ENCODE measurements at places on chromosomes 16 and 17.

GRCh38 chr16:16067127-16067526 lies 117.7 kb downstream of the ABCC1 start:
- DNase-seq = no peak

- DNase-seq = no peak
Observed at GRCh38 chr16:8648877-8649276, 25.5 kb upstream of the ABAT start.

GRCh38 chr17:75633486-75634375 lies 497 bp downstream of the SMIM5 start:
- DNase-seq = peak; percentile 51

GRCh38 chr16:526181-527014 lies 1.1 kb upstream of the CAPN15 start:
- no peak for DNase-seq

- no peak for DNase-seq
Observed at GRCh38 chr16:87160701-87161337, 156.4 kb downstream of the C16orf95 start.

DNA sequence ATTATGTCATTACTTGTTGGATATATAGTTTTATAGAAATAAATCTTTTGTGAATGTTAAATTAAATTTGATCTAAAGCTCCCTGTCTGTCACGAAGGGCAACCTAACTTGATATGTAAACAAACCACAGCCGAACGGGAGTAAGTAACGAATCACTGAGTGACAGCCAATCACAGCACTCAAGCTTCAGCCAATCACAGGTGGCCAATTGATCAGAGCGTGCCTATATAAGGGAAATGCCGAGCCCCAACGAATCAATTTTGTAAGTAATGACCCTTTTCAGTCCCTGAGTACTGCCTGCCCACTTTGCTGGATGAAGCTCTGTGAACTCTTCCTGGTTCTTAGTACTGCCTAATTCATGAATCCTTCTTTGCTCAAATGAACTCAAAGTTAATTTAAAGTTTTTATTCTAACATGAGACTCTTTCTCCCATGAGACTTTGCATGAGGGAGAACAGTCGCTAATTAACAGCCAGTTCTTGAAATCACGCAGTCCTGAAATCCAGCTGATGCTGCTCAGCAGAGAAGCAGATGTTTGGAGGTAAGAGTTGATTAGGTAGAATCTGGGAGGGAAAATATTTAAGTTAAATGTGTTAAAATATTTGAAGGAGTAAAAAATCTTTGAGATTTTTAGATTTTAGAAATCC lies 302.2 kb downstream of the CNTNAP4 start:
- DNase-seq = no peak

GRCh38 chr17:74466111-74466827 lies at the start of gene CD300A:
TSS of gene CD300A (plus strand) at chr17:74466634. CDS start at chr17:74466704, 70 bp downstream.
- no peak for DNase-seq

GRCh38 chr16:87367529-87367928 lies 16.0 kb downstream of the FBXO31 start:
- no peak for DNase-seq

- DNase-seq = peak; percentile 89
Observed at GRCh38 chr17:64025732-64026294, 5.4 kb upstream of the ICAM2 start.

DNA sequence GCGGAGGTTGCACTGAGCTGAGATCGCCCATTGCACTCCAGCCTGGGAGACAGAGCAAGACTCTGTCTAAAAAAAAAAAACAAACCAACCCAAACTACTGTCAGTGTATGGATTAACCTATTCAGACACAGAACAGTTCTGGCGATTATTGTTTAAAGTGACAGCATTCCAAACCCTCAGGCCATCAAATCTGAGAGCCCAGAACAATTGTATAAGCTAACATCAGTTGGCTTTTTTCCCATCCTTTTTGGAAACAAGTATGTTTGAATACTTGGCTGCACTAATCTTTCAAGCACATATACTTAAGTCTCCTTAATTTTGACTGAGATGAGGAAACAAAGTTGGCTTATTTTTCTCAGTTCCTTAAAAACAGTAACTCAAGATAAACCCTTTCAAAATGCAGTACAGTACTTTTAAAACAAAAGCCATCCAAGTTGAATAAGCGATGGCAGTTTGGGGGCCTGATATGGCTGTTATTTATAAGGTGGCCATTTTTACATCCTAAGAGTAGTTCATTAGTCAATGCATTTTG lies 1.4 kb downstream of the ZSWIM7 start:
- DNase-seq = no peak

- no peak for DNase-seq
Observed at GRCh38 chr16:54792811-54793210, 137.9 kb upstream of the IRX5 start.

DNA sequence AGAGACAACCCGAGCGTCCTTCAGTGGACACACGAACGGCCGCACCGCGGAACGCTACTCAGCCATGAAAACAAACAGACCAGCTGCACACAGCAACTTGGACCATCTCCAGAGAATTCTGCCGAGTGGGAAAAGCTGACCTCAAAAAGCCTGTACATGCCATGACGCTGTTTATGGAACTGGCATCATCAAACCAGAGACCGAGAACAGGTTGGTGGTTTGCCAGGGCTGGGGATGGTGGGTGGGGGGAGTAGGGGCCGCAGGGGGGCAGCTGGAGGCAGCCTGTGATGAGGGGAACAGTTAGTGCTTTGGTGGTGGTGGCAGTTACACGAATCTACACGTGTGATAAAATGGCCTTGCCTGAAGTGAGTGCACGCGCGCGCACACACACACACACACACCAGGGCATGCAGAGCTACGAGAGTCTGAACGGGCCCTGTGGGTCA lies 169.8 kb downstream of the LAT start:
- no peak for DNase-seq

DNA sequence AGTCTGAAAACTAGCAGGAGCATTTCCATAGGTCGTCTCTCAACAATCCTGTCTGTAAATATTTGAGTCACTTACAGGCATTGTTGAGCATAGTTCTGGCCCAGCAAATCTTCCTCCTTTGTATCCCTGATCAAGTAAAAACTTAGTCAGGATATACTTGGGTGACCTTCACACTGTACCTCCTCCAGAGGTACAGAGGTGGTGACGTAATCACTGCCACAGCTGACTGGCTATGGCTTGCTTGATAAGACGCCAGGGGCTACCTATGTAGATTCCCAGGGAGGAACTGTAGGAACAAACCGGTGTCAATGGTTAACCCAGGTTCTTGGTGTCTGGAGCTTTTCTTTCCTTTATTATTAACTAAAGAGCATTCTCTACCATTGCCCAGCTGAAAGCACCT lies at the start of gene KCNJ16:
Gene KCNJ16, plus strand, starts transcription at position 270 of the 400 bp plus-strand sequence. CDS start 56,863 bp downstream, outside the sequence.
- no peak for DNase-seq

- DNase-seq = no peak
Observed at GRCh38 chr17:9148905-9149525, 127.7 kb downstream of the NTN1 start.

- DNase-seq = no peak
Observed at GRCh38 chr17:15422392-15422965, 44.9 kb downstream of the CDRT4 start.

DNA sequence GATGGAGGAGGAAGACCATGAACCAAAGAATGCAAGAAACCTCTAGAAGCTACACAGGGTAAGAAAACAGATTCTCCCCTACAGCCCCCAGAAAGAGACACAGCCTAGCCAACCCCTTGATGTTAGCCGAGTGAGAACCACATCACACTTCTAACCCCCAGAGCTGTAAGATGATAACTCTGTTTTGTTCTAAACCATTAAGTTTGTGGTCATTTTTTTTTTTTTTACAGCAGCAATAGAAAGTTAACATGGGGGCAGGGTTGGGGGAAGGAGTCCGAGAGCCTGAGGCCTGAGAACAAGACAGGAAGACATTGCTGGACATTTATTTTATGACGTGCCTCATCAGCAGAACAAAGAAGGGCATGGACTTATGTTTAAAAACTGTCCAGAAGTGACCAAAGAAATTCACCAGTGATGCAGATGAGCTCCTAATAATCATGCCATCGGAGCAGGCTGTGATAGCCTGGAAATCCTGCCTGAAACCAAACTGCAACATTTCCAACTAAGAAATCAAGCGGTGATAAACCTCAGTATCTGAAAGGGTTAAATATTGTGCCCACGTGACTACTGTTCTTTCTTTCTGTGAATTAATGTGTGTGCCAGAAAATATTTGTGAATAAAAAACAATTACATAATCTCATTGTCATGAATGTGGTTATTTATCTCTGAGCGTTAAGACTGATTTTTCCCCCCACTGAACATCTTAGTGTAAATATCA lies 1.1 kb downstream of the ABCA9 start:
- DNase-seq = no peak

GRCh38 chr16:28279006-28279405 lies 13.3 kb upstream of the SBK1 start:
- peak; percentile 18 for DNase-seq

- DNase-seq = no peak
Observed at GRCh38 chr17:82305727-82306300, 11.6 kb downstream of the CD7 start.

DNA sequence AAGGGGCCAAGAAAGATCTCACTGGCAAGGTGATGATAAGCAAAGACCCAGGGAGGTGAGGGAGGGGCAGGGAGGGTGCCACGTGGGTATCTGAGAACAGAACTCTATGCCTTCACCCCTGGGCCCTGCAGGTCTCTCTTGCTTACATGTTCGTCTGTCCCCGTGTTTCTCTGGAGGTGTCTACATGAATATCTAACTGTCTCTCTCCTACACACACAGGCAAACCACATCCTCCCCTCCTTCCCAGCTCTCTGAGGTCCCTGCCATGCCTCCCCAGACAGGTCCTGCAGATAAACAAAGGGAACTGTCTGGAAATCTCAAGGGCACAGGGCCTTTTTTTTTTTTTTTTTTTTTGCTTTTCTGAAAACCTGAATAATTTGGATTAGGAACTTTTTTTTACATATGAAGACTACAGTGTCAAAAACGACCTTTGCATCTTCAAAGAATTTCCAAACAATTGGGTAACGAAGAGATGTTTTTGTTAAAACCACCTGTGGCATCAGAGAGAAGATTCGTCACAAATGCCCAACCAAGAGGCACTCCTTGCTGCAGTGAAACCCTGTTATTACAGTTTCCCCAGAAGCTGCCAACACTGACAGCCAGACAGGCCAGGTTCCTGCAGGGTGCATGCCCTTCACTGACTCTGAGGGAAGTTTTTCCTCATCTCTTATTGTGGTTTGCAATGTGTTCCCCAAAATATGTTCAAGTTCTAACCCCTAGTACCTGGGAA lies 17.8 kb downstream of the PLLP start:
- DNase-seq = no peak

DNA sequence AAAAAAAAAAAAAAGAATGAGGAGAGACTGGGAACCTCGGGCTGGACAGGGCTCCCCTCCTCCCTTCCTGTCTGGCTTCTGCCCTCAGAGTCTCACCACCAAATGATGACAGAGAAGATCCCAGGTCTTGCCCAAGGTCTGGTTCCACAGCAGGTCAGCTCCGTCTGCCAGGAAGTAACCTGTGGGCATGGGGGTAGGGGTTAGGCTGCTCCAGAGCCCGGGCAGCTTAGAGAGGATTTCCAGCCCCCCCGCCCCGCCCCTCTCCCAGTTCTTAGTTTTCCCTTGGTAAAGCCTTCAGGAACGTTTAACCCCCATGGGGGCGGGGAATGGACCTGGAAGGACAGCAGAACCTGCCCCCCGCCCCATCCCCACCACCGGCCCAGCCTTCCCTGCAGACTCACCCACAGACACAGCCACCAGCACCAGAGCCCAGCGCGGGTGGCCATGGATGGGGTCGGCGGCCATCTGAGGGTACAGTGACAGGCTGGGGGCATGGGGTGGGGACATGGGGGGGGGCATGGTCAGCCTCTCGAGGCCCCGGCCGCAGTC lies 700 bp downstream of the TLCD2 start:
- DNase-seq = no peak

DNA sequence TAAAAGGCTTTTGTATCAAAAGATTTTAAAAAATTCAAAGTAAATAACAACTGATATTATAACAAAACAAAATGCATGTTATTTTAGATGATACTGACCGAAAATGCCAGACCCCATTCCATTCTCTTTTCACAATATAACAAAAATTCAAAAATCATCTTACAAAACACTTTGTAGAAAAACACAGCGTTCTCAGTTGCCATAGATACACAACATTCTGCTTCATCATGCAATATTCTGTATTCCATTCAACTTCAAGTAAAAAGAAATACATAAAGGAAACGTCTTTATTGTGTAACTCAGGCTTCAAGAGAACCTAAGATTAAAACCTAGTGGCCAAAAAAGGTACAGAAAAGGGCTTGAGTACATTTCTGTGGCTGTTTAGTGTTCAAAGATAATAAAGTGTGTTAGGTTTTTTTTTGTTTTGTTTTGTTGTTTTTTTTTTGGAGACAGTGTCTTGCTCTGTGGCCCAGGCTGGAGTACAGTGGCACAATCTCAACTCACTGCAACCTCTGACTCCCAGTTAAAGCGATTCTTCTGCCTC lies 250.5 kb downstream of the CEP112 start:
- no peak for DNase-seq

DNA sequence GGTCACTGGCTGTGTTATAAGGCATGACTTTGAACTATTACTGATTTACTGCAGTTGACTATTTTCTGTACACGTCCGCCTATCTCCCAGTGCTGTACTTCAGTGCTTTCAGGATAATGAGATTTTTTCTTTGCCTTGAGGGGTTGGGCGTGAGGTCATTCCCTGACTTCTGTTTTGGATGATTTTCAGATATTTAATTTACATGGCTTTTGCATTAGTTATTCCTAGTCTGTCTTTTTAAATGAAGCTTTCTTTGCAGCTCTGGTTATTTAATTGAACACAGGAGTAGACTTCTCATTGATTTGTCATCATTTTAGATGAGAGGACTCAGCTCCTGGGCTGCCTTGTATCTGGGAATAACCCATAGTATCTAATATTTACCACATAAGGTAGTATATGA lies 23.7 kb downstream of the WIPF2 start:
- DNase-seq = no peak

Data from stimulated activated CD4-positive, alpha-beta T cell treated with anti-CD3 and anti-CD28 coated beads, Interleukin-4, amount 100 ng/mL, for 4 hours (primary cell).